ENCODE measurements at places on chromosomes 7 and 10. TPM values are rescaled to one million over a fixed set of nuclear protein-coding genes. Genes with fewer than 3 reads are reported as not detected.

MORN4 gene
- total RNA-seq = 18.8 TPM

TMEM178B gene
- 1.1 TPM for total RNA-seq

PPP1R17 gene
- not detected for total RNA-seq

CHRM2 gene
- total RNA-seq = under 0.01 TPM

PLCE1 gene
- total RNA-seq = 3.2 TPM

DNA sequence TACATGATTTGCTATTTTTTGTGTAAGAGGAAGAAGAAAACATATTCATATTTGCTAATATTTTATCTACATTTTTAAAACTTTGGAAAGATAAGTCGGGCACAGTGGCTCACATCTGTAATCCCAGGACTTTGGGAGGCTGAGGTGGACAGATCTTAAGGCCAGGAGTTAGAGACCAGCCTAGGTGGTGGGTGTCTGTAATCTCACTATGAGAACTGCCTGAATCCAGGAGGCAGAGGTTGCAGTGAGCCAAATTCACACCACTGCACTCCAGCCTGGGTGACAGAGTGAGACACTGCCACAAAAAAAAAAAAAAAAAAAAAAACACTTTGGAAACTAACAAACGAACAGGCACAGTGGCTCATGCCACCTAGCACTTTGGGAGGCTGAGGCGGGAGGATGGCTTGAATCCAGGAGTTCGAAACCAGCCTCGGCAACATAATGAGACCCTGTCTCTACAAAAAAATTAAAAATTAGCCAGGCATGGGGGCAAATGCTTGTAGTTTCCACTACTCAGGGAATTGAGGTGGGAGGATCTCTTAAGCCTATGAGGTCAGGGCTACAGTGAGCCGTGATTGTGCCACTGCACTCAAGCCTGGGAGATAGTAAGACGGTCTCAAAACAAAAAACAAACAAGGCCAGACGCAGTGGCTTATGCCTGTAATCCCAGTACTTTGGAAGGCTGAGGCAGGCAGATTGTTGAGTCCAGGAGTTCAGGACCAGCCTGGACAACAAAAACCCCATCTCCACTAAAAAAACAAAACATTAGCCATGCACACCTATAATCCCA, 25.6 kb downstream of the HERC4 start:
- DNase-seq = no peak

- no peak for DNase-seq
These were observed 63.8 kb upstream of the FAM204A start for GRCh38 chr10:118405928-118406327.

GRCh38 chr7:7577888-7578287, 11.2 kb downstream of the MIOS start:
- no peak for DNase-seq

- peak; percentile 90 for DNase-seq
These were observed at the start of gene ZSCAN21 for GRCh38 chr7:100049441-100050291. Gene ZSCAN21 (plus strand): TSS chr7:100049774. CDS start chr7:100057007, 7,233 bp downstream.

GRCh38 chr10:74156919-74157289, 5.9 kb downstream of the ADK start:
- no peak for DNase-seq

DNA sequence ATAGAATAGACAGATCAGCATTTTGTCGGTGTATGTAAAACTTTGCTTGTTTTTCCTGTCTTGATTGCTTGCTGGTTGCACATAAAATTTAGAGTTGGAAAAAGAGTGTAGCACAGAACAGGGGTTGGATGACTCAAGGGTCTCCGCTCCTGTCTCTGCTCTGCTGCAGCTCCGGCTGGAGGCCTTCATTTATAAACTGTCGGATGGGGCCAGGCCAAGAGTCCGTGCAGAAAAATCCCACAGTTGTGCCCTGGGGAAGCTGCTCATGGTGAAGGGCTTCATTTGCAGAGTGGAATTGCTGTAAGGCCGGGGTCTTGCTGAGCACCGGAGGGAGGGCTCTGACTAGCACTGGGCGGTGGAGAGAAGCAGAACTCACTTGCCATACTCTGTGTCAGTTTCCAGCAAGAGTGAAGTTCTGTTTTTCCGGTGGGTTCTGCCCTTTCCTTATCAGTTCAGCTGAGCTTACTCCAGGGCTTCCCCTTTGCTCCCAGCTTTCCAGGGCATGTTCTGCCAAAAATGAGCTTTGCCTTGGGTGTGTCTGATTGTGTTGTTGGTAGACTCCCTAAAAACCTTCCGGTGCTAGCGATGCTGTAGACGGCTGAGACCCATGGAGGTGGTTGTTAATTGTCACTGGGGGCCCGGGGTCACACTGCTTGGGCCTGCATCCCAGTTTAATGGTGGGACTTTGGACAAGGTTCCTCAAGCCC, 67.2 kb downstream of the CAMK1D start:
- no peak for DNase-seq

- DNase-seq = no peak
These were observed 6.4 kb upstream of the MYL10 start for GRCh38 chr7:101635484-101635883.

GRCh38 chr10:31605861-31606525, 287.0 kb downstream of the ZEB1 start:
- no peak for DNase-seq

- no peak for DNase-seq
These were observed 97.1 kb upstream of the ARID5B start for GRCh38 chr10:61804414-61804813.

GRCh38 chr7:115940460-115941060, 90.0 kb downstream of the TFEC start:
- DNase-seq = no peak

DNA sequence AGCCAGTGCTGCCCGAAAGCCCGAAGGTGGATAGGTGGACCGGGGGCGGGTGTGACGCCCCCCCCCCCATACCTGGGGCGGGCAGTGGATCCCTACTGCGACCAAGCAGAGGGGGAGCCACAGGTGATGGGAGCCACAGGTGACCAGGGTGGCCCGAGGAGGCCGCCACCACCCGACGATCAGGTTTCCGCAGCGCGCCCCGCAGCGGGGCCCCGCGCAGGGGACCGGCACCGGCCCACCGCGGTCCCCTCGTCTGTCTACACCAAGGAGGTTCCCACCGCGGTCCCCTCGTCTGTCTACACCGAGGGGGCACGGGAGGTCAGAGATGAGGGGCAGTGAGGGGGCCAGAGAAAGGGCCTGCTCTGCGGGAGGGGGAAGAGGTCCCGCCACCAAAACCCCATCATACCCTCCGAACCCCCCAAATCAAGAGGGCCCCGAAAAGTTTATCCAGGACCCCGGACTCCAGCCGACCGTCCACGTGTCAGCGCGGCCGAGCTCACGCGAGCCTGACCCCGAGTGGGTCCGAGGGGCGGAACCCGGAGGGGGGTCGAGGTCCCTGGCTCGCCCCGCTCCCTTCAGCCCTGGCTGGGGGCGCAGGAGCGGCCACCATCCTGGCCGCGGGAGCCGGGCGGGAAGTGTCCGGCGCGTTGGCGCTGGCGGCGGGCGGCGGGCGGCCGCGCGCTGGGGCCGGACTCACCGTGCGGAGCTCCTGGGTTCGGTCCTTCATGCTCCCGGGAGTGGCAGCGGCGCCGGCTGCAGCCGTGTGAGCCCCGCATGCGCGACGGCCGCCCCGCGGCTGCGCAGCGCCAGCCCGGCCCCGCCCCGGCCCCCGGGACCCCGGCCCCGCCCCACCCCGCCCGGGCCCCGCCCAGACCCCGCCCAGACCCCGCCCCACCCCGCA, at the start of gene STX1A:
STX1A (minus strand) TSS at position 765 of the 901 bp plus-strand sequence; CDS start at position 727, 38 bp downstream.
- DNase-seq = peak; percentile 68

DNA sequence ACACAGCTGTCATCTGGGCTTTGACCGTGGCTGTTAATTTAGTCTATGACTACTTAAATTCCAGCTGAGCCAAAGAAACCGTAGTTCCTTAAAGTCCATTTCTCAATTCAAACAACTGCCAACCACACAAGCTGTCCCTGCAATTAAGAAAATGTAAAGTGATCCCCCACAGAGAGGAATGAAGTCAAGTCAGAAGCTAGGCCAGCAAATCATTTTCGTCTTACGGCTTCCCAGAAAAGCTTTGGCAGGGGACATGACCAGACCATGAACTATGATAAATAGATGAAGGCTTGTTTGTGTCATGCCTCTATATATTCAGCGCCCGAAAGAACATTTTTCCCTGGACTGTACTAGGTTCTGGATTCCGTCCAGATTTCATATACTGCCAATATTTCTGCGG, 54.6 kb downstream of the HACD1 start:
- DNase-seq = no peak

- no peak for DNase-seq
These were observed 165.8 kb downstream of the CFTR start for GRCh38 chr7:117645481-117646165.

DNA sequence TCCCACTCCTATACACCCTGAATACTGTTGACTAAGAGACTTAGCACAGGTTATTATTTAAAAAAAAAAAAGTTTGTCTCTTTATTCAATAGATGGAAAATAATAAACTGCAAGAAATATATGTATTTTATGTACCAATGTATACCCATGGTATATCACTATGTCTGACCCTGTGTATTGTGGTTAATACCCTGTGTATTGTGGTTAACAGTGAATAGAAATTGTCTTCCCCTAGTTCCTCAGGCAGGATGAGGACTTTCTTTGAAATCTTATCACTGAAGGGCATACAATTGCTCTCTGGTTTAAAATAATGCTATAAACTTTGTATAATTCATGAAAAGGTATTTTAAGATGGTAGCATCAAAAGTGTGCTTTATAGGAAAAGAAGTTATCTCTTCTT, 80.0 kb upstream of the TMEM106B start:
- no peak for DNase-seq

DNA sequence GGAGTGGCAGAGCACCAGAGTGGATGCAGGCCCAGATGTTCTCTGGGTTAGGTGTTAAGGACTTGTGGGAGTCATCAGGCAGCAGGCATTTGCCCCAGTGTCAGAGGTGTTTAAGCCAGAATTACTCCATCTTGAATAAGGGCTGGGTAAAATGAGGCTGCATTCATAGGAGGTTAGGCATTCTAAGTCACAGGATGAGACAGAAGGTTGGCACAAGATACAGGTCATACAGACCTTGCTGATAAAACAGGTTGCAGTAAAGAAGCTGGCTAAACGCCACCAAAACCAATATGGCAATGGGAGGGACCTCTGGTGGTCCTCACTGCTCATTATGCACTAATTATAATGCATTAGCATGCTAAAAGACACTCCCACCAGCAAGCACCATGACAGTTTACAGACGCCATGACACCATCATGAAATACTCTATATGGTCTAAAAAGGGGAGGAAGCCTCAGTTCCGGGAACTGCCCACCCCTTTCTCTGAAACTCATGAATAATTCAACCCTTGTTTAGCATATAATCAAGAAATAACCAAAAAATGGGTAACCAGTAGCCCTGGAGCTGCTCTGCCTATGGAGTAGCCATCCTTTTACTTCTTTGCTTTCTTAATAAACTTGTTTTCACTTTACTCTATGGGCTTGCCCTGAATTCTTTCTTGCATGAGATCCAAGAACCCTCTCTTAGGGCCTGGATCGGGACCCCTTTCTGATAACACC, 882 bp upstream of the LRRC61 start:
- DNase-seq = peak; percentile 23

DNA sequence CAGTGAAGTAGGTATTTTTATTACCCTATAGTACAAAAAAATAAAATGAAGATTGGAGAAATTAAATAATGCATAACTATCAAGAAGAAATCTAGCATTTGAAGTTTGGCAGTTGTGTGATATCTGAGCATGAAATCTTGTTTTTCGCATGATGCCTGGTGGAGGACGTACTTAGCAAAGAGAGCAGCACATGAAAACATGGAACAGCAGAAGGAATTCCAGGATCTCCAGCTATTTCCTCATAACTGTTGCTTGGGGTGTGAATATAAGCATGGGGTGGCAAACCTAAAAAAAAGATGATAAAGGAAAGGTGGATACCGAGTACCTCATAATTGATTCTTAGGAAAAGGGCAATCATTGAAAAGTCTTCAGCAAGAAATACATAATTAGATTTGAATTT, 174.3 kb upstream of the FAM3C start:
- DNase-seq = no peak

GRCh38 chr10:107626862-107627261, 462.4 kb upstream of the SORCS1 start:
- DNase-seq = no peak

DNA sequence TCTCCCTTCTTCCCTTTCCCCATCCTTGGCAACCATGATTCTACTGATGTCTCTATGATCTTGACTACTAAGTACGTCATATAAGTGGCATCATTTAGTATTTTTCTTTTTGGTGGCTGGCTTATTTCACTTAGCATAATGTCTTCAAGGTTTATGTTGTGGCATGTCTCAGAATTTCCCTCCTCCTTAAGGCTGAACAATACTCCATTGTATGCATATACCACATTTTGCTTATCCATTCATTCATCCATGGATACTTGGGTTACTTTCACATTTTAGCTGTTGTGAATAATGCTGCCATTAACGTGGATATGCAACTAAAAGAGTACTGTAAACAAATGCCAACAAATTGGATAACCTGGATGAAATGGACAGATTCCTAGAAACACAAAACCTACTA, 60.8 kb downstream of the BMPR1A start:
- DNase-seq = no peak

DNA sequence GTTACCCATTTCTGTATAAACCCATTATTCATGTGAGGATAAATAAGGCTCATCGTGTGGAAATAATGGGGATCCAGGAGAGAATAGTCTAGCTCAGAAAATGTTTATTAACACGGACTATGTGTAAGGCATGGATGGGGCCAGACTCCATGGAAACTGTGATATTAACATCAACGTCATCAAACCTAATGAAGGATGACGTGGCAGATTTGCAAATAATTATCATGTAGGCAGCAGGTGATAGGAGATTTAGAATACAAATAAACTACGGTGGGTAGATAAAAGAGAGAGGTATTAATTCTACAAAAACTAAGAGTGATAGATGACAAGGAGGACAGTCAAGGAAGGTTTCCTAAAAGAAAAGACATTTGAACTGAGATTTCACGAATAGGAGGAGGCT, 592.2 kb downstream of the REEP3 start:
- DNase-seq = no peak

All from G401 (cell line).